CD4-positive, alpha-beta T cell treated with Interleukin-15 for 4 hours (primary cell): ENCODE measurements at places on chromosomes 1 and 21.

DNA sequence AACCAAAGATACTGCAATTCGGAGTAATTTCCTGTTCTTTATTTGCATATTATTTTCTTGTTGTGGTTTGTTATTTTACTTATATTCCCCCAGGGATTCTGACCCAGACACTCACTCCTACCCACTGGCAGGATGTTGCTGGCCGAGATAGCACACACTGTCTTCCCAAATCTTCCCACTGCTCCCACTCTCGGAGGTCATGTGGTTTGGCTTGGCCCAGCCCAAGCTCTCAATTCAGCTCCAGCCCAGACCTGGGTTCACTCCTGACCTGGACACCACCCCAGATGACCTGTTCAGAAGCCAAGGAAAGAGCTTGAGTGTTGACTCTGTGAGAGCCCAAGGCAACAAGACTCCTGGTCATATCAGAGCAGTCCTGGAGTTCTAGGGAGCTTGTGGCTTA is 1.2 kb upstream of the FAM43B start:
- no peak for DNase-seq

DNA sequence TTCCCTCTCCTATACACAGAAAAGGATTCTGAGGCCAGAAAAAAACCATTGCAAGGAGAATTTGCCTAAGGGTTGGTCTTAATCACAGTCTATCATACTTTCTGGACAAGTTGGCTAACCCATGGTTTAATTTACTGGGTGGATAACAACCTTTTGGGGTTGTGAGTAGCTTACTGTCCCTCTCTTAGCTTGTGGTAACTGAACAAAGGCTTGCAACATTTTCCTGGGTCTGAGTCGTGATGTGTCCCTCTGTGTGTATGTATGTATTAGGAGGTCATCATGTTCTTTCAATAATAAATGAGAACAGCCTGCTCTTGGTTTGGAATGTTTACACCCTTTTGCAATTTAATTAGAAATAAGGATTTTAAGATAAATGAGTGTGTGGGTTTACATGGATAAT is 36.7 kb downstream of the PAPPA2 start:
- no peak for DNase-seq

- DNase-seq, result peak; percentile 46
Measured at GRCh38 chr1:172818841-172819527, 160.1 kb downstream of the FASLG start.

GRCh38 chr1:159889202-159889601 is 10.8 kb downstream of the CFAP45 start:
- no peak for DNase-seq

DNA sequence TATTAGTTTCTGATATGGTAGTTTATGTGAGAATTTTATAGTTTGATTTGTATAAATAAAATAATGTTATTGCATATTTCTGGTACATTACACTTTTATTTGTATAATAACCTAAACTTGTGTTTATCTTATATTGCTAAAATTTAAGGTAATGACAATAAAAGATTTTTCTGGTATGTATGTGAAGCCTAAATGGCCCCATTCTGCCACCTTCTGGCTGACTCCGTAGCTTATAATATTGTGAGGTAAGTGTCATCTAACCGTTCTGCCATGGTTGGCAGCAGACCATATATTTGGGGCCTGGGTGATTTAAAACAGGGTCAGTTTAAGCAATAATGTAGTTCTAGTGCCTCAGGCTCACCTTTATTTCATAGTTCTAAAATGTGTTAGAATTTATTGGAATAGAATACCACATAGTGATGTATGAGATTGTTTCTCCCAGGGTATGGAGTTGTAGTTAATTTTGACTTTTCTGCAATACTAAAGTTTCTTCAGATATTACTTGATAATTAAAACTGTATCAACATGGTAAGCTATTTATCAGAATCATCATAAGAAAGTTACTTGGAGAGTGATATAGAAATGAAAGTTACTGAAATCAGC is 21.2 kb upstream of the PRKACB start:
- peak; percentile 61 for DNase-seq

DNA sequence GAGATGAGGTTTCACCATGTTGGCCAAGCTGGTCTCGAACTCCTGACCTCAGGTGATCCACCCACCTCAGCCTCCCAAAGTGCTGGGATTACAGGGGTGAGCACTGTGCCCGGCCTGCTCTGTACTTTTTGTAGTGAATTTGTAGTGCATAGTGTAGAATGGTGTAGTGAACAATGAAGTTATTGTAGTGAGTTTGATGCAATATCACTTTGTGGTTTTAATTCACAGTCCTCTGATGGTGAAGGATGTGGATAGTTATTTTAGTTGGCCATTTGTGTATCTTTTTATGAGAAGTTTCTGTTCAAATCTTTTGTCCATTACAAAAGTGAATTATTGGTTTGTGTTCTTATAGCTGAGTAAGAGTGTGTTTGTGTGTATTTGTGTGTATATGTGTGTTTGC is 57.6 kb downstream of the PDE4B start:
- DNase-seq, result no peak

- no peak for DNase-seq
Measured at GRCh38 chr1:17837233-17838030, 82.3 kb downstream of the ACTL8 start.

GRCh38 chr1:32592943-32593342 is 53.7 kb downstream of the ZBTB8A start:
- no peak for DNase-seq

DNA sequence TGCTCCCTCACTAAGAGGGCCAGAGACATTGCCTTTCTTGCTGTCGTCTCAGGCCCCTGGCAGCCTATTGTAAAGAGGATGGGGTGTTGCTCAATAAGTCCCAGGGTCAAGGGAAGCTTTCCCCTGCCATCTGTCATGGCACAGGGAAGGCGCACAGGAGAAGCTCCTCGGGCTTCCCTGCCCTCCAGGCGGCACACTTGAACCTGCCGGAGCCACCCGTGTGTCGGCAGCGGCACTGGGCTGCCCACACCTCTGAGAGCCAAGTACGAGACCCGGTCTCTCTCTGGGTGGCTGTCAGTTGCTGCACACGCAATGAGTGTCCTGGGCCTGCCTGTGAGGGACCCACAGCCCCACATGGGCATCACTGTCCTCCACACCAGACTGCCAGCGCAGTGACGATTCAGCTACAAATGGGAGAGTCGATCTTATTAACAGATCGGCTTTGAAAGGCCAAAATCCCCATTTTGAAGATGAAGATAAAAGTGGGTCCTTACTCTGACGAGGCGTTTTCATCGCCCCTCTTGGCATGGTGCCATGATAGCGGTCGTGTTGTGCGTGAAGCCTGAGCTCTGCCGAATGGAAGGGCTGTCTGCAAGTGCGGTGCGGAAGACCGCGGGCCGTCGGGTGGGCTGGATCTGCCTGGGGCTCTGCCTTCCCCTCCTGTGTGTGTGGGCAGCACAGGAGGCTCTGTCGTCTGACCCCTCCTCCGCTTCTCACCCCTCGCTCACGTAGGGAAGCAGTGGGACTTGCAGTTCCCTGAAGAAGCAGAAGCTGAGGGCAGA is 29.2 kb upstream of the PDXK start:
- no peak for DNase-seq

GRCh38 chr1:40877698-40878097 is 15.5 kb upstream of the CITED4 start:
- no peak for DNase-seq

GRCh38 chr21:35649186-35649585 is 411.1 kb downstream of the SETD4 start:
- DNase-seq, result no peak

GRCh38 chr1:157073944-157074685 is 25.5 kb downstream of the ETV3L start:
- peak; percentile 13 for DNase-seq

DNA sequence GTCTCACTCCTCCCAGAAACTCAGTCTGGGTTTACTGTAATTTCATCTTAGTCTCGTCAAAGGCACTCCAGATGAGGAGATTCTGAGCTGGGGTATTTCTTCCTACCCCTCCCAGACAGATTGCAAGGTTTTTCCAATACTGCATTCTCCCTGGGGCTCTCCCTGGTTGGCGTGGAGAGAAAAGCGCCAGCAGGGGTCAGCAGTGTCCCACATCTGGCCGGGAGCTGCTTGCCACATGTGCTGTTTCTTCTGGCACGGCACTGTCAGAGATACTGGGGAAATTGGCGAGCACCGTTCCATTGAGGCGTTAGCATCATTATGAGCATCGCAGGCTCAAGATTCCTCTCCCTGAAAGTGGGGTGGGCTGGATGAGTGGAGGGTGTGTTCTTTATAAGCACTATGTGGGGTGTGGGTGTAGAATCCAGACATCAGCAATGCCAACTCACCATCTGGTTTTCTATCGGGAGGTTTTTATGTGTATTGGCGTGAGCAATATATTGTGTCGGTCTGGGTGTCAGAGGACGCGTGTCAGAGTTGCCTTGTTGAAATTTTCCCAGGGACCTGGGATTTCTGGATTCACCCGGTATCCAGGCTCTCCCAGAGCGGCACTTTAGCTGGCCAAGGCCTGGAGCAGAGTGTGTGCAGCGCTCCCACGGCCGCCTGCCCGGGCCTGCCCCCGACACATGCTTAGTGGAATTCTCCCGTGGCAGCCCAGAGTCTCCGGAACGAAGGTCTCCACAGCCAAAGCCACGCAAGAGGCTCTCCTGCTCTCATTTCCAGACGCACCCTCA is 8.0 kb upstream of the NAV1 start:
- DNase-seq, result no peak

GRCh38 chr1:55079651-55080050 is 40.3 kb downstream of the PCSK9 start:
- DNase-seq, result no peak

DNA sequence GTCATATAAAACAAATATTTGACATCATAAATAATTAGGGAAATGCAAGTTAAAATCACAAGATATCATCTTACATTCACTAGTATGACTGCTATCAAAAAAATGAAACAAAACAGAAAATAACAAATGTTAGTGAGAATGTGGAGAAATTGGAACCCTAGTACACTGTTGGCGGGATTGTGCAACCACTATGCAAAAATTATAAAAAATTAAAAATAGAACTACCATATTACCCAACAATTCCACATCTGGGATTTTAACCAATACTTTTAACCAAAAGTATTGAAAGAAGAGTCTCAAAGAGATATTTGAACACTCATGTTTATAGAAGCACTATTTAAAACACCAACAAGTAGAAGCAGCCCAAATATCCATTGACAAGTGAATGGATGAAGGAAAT is 797.2 kb upstream of the ADAMTS5 start:
- DNase-seq, result no peak

DNA sequence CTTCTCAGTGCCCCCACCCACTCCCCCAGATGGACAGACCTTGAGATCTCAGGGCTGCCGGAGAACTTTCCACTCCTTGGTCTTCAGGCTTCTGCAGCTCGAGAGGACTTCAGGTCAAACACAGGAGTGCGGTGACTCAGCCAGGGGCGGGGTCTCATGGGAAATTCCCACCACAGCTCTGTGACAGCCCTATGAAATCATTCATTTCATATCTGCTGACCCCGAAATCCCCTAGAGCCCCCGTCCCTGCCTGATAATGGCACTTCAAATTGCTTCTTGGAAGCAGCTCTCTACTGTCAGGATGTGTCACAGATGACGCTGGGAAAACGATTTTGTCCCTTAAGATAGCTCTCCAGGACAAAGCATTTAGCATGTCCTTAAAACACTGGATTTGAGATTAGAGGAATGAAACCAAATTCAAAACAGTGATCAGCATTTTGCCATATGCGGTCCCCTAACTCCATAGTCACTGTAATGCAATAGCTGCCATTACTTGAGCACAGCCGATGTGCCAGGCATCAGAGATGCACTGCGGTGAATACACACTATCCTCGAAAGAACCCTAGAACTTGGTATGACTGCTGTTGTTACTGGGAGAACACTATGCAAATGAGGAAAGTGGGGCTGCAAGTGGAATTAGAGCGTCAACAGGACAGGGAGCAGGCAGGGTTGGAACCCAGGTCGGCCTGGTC is at the start of gene TNFRSF9:
TSS of gene TNFRSF9 (minus strand) at position 95 of the 692 bp plus-strand sequence. CDS start 845 bp downstream, outside the sequence.
- DNase-seq, result peak; percentile 75

DNA sequence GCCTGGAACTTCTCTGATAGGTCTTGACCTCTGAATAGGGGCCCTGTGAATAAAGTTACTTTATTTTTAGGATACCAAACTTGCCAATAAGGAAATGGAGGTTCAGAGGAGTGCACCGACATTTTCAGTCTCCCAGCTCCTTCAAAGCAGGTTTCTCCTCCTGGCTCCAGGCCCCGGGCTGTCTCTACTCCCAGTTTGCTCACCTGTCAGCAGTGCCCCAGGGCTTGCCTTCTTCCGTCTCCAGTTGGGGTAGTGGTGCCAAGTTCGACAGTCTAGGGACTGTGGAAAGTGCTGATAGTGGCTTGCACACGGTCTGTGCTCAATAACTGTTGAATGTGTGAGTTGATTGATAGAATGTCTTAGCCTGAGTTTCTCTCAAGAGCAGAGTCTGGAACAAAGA is 149.2 kb downstream of the ACTL8 start:
- no peak for DNase-seq

DNA sequence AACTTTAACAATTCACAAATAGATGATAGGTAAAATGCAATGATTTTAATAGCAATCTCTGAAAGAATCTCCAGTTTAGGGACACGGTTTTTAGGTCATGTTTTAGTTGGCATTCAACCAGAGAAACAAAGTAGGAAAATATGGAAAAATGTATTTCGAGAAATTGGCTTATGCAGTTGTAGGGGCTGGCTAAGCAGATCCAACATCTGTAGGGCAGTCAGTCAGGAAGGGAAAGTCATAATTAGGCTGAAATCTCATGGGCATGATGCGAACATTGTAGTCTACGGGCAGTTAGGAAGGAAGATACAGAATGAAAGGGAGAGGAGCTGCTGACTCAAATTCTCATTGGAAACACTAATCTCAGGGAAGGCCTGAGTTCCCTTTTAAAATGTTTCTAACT is 1276.0 kb upstream of the ADGRL4 start:
- no peak for DNase-seq

GRCh38 chr1:61640531-61641530 is 84.1 kb downstream of the TM2D1 start:
- no peak for DNase-seq

DNA sequence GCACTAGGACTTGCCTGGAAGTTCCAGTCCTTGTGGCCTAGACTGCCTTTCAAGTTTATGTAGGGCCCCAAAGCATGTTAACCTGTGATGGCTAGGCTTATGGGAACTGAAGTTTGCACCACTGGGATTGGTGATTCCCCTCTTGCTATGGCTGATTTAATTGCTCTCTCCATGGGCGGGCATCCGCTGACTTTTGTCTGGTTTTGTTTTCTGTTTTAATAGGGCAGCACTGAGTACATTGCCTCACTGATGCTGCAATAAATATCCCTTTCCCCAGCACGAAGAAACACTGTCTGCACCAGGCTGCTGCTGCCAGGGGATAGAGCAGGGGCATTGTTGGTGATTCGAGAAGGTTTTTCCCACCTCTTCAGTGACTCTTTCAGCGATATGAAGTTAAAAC is 73.3 kb upstream of the PDE4B start:
- DNase-seq, result no peak

- DNase-seq, result no peak
Measured at GRCh38 chr1:72567521-72567920, 285.2 kb upstream of the NEGR1 start.

DNA sequence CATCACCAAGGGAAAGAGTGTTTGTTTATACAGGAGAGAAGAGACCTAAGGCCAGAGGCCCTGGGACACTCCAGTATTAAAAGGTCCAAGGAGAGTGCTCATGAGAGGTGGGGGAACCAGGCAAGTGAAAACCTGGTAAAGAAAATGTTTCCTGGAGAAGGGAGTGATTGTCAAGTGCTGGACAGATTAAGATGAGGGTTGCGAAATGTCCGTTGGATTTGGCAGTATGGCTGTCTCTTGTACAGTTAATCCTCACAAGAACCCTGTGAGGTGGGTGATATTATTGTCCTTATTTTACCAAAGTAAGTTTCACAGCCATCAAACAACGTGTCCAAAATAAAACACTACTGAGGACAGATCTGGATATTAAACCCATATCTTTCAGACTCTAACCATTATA is 44.2 kb downstream of the RPAP2 start:
- no peak for DNase-seq
